ENCODE measurements at places on chromosomes 2 and 18. TPM values are rescaled to one million over a fixed set of nuclear protein-coding genes. Genes with fewer than 3 reads are reported as not detected.

Gene CCL20
- not detected for total RNA-seq

Gene ACVR1C
- 0.10 TPM for total RNA-seq

Gene AQP12A
- total RNA-seq, result not detected

Gene LYG2
- total RNA-seq, result 1.7 TPM

Gene IL1RN
- total RNA-seq, result not detected

Gene NT5C1B
- total RNA-seq, result not detected

Gene TRIM43
- total RNA-seq, result not detected

Gene FRZB
- total RNA-seq, result 90.8 TPM

Gene TUBA3D
- total RNA-seq, result not detected

DNA sequence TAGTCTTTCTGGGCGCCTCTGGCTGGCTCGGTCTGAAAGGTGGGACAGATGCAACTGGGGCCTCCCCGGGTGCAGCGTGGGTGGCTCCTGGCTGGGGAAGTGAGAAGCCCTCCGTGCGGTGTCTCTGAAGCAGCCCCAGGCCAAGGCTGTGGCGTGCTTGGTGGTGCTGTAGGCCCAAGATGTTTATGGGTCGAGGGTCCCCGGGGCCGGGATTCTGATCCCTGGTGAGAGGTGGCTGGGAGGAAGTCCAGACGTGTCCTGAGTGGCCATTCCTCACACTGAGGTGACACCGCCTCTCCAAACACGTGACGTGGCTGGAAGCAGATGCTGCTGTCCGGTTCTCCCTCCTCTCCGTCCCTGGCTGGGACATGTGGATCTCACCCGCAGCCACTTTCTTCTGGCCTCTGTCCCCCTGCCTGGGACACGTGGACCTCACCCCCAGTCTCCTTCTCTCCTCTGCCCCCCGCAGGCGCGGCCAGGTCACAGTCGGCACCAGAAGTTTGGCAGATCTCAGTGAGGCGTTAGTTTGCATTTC lies 12.6 kb downstream of the RTP5 start:
- H3K4me3 ChIP-seq, result peak overlapping the region; percentile 70
- peaks cover 6% of the 10 kb centered on the region for H3K27me3 ChIP-seq
- peak overlapping the region; percentile 88 for H3K27ac ChIP-seq
- H3K36me3 ChIP-seq, result peaks cover 13% of the 10 kb centered on the region

DNA sequence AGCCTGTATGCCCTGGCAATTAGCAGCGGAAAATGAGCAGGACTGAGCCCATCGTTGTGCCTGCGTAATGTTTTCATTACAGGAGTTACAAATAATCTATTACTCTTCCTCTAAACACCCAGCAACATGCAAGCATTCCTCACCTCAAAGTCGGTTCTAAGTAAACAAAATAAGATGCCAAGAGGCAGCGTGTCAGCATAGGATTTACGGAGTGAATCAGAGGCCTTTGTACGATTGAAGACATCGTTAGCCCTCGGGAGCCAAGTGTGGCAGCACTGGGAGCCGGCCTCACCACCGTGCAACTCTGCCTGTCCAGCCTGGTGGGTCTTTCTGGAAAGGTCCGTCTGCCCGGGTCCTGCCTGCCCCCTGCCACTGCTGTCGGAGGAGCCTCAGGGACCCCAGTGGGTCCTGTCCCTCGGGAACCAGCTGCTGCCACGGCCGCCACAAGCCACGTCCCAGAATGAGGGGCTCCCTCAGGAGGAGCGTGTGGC lies 80.1 kb upstream of the CTDP1 start:
- peaks cover 46% of the 10 kb centered on the region for H3K4me1 ChIP-seq
- peak overlapping the region; percentile 86 for H3K27ac ChIP-seq
- H3K36me3 ChIP-seq, result peaks cover 4% of the 10 kb centered on the region
- DNase-seq, result no peak
- H3K27me3 ChIP-seq, result peaks cover 16% of the 10 kb centered on the region
- no peak overlapping the region for H3K4me3 ChIP-seq

DNA sequence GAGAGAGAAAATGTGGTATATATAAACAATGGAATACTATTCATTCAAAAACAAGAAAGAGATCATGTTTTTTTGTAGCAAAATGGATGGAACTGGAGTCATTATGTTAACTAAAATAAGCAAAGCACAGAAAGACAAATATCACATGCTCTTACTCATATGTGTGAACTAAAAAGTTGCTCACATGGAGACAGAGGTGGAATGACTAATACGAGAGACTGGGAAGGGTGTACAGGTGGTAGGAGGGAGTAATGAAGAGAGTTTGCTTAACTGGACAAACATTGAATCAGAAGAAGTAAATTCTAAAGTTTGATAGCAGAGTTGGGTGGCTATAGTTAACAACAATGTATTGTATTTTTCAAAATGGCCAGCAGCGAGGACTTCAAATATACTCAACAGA lies 1080.7 kb upstream of the CHAC2 start:
- H3K4me3 ChIP-seq, result no peak overlapping the region
- no peak for DNase-seq
- no peaks in the 10 kb centered on the region for H3K36me3 ChIP-seq

GRCh38 chr2:231321556-231322334 lies 73.8 kb upstream of the B3GNT7 start:
- H3K4me3 ChIP-seq, result no peak overlapping the region
- no peak overlapping the region for H3K27ac ChIP-seq
- peaks cover 2% of the 10 kb centered on the region for H3K27me3 ChIP-seq
- H3K4me1 ChIP-seq, result peaks cover 5% of the 10 kb centered on the region
- no peak for DNase-seq

GRCh38 chr2:217661378-217661777 lies 341.4 kb downstream of the TNS1 start:
- no peak overlapping the region for H3K4me3 ChIP-seq
- no peaks in the 10 kb centered on the region for H3K36me3 ChIP-seq
- peaks cover 4% of the 10 kb centered on the region for H3K4me1 ChIP-seq
- DNase-seq, result no peak
- H3K27me3 ChIP-seq, result peaks cover 4% of the 10 kb centered on the region

DNA sequence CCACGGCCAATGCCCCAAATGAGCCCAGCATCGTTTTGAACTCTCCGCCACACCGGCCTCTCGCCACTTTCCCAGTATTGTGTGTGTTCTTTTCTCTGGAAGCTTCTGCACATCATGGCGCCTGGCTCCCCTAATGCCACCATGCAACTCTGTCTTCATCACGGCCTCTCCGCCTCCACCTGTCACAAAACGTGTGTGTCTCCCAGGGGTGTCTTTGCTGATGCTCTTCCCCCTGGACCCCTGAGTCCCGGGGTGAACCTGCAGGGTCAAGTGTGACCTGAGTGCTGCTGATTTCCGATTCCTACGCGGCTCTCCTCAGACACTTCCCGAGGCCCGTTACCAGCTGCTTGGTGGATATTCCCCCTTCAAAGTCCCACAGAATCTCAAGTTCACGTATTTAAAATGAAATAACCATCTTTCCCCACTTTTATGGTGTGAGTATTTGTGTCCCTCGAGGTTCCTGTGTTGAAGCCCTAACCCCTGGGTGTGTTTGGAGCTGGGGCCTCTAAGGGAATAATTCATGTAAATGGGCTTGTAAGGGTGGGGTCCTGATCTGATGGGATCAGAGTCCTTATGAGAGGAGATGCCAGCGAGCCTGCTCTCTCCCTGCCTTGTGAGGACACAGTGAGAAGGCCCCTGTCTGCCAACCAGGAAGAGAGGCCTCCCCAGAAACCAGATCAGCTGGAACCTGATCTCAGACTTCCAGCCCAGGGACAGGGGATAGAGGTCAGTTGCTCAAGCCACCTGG lies 87.5 kb upstream of the PXDN start:
- no peak for DNase-seq
- no peak overlapping the region for H3K4me3 ChIP-seq
- H3K4me1 ChIP-seq, result peaks cover 4% of the 10 kb centered on the region
- H3K27me3 ChIP-seq, result peaks cover 9% of the 10 kb centered on the region
- peak overlapping the region; percentile 11 for H3K27ac ChIP-seq

GRCh38 chr2:148613231-148614013 lies 31.1 kb upstream of the EPC2 start:
- H3K4me3 ChIP-seq, result no peak overlapping the region
- no peak overlapping the region for H3K27ac ChIP-seq
- H3K36me3 ChIP-seq, result no peaks in the 10 kb centered on the region
- no peak for DNase-seq
- H3K4me1 ChIP-seq, result peaks cover 23% of the 10 kb centered on the region

DNA sequence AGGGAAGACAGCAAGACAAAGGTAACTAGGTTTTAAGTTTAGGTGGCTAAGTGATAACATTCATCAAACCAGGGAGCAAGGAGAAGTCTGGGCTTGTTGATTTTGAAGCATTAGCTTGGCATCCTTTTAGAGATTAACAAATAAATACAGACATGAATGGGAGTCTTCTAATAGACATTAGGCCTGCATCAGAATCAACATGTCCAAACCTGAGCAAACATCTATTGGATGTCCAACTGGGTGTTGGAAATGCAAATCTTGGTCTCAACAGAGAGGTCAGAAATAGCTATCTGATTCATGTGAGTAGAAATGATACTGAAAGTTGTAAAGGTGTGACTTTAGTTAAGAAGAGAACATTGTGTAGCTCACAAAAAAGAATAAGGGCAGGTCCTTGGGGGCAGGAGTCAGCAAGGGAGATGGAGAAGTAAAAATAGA lies 85.5 kb upstream of the RND3 start:
- H3K27ac ChIP-seq, result no peak overlapping the region
- H3K4me3 ChIP-seq, result no peak overlapping the region
- no peaks in the 10 kb centered on the region for H3K4me1 ChIP-seq
- no peak for DNase-seq
- H3K36me3 ChIP-seq, result peaks cover 5% of the 10 kb centered on the region
- no peaks in the 10 kb centered on the region for H3K27me3 ChIP-seq

GRCh38 chr2:26980971-26981370 lies 10.5 kb downstream of the MAPRE3 start:
- no peak overlapping the region for H3K4me3 ChIP-seq
- DNase-seq, result no peak
- H3K27ac ChIP-seq, result no peak overlapping the region
- no peaks in the 10 kb centered on the region for H3K4me1 ChIP-seq
- H3K36me3 ChIP-seq, result no peaks in the 10 kb centered on the region
- peaks cover 4% of the 10 kb centered on the region for H3K27me3 ChIP-seq

GRCh38 chr2:109516445-109517117 lies 97.2 kb downstream of the SEPTIN10 start:
- no peaks in the 10 kb centered on the region for H3K36me3 ChIP-seq
- H3K4me3 ChIP-seq, result no peak overlapping the region
- H3K4me1 ChIP-seq, result no peaks in the 10 kb centered on the region
- DNase-seq, result peak; percentile 86
- peaks cover 6% of the 10 kb centered on the region for H3K27me3 ChIP-seq
- H3K27ac ChIP-seq, result no peak overlapping the region

GRCh38 chr18:79855147-79855933 lies 57.6 kb downstream of the KCNG2 start:
- H3K4me3 ChIP-seq, result peak overlapping the region; percentile 56
- peaks cover 14% of the 10 kb centered on the region for H3K27me3 ChIP-seq
- peaks cover 9% of the 10 kb centered on the region for H3K4me1 ChIP-seq
- DNase-seq, result no peak

DNA sequence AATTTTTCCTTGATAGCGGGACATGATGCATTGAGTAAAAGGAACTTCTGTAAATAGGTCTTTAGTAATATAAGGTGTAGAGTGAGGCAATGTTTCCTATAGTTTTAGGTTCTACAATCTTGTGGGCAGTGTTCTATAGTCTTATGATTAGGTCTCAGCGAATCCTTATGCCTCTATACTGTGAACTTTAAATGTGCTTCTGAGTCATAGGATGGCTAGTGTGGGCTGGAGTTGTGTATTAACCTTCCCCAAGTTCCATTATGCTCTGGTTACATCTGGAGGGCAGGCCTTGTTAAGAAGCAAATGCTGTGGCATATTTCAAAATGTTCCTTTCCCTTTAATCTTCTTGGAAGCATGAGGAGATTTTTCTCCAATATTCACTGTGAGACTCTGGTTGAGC lies 73.5 kb downstream of the ROCK2 start:
- H3K36me3 ChIP-seq, result peaks cover 15% of the 10 kb centered on the region
- H3K4me1 ChIP-seq, result peaks cover 25% of the 10 kb centered on the region
- DNase-seq, result no peak

- H3K36me3 ChIP-seq, result peaks cover 14% of the 10 kb centered on the region
- peak within 1 kb of the TSS; percentile 93 for H3K4me3 ChIP-seq
- peaks cover 20% of the 10 kb centered on the region for H3K27me3 ChIP-seq
- DNase-seq, result peak; percentile 42
These were observed at the start of gene RTKN for GRCh38 chr2:74441690-74442482. RTKN (minus strand) TSS chr2:74441937; CDS start chr2:74441816, 121 bp downstream.

- peaks cover 6% of the 10 kb centered on the region for H3K4me1 ChIP-seq
- H3K27ac ChIP-seq, result peak overlapping the region; percentile 34
- H3K27me3 ChIP-seq, result peaks cover 2% of the 10 kb centered on the region
- DNase-seq, result no peak
These were observed 65.8 kb downstream of the NDUFA10 start for GRCh38 chr2:239959059-239959971.

GRCh38 chr2:59703796-59704195 lies 849.7 kb downstream of the BCL11A start:
- H3K4me1 ChIP-seq, result no peaks in the 10 kb centered on the region
- no peak overlapping the region for H3K4me3 ChIP-seq
- H3K36me3 ChIP-seq, result no peaks in the 10 kb centered on the region
- H3K27ac ChIP-seq, result no peak overlapping the region

- no peak for DNase-seq
- H3K4me3 ChIP-seq, result no peak overlapping the region
- peaks cover 64% of the 10 kb centered on the region for H3K4me1 ChIP-seq
- peaks cover 11% of the 10 kb centered on the region for H3K27me3 ChIP-seq
- peaks cover 2% of the 10 kb centered on the region for H3K36me3 ChIP-seq
These were observed 36.7 kb downstream of the EPAS1 start for GRCh38 chr2:46333912-46334311.

DNA sequence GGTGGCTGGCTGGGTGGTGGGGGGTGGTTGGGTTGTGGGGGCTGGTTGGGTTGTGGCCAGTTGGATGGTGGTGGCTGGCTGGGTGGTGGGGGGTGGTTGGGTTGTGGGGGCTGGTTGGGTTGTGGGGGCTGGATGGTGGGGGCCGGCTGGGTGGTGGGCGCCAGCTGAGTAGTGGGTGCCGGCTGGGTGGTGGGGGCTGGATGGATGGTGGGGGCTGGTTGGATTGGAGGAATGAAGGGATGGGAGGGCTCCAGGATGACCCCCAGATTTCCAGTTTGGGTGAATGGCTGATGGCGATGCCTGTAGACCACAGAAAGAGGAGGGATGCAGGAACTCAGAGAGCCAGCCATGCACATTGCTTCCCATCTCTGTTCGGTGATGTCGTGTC lies 26.8 kb upstream of the GPR17 start:
- H3K36me3 ChIP-seq, result peaks cover 3% of the 10 kb centered on the region
- H3K27me3 ChIP-seq, result peaks cover 2% of the 10 kb centered on the region
- no peaks in the 10 kb centered on the region for H3K4me1 ChIP-seq
- no peak overlapping the region for H3K4me3 ChIP-seq
- DNase-seq, result no peak
- no peak overlapping the region for H3K27ac ChIP-seq

- no peak overlapping the region for H3K27ac ChIP-seq
- no peak overlapping the region for H3K4me3 ChIP-seq
- H3K36me3 ChIP-seq, result no peaks in the 10 kb centered on the region
These were observed 160.7 kb upstream of the HDAC4 start for GRCh38 chr2:239561446-239562001.

- peak overlapping the region; percentile 39 for H3K27ac ChIP-seq
- no peak overlapping the region for H3K4me3 ChIP-seq
- H3K4me1 ChIP-seq, result peaks cover 11% of the 10 kb centered on the region
- H3K36me3 ChIP-seq, result peaks cover 4% of the 10 kb centered on the region
- no peak for DNase-seq
These were observed 686 bp upstream of the SNORC start for GRCh38 chr2:232869138-232870017.

GRCh38 chr18:37438417-37439180 lies 127.0 kb downstream of the CELF4 start:
- peaks cover 10% of the 10 kb centered on the region for H3K27me3 ChIP-seq
- DNase-seq, result no peak
- no peak overlapping the region for H3K4me3 ChIP-seq
- H3K36me3 ChIP-seq, result no peaks in the 10 kb centered on the region
- H3K27ac ChIP-seq, result no peak overlapping the region

- H3K27ac ChIP-seq, result no peak overlapping the region
- H3K4me3 ChIP-seq, result no peak overlapping the region
- peaks cover 3% of the 10 kb centered on the region for H3K4me1 ChIP-seq
These were observed 159.6 kb downstream of the SLC8A1 start for GRCh38 chr2:40292291-40292690.

Measured in endothelial cell (in vitro differentiated cells).